Activated CD4-positive, alpha-beta T cell treated with anti-CD3 and anti-CD28 coated beads, Interleukin-2, amount 10 ng/mL, durations not matched to agents 24 days and 14 days (primary cell): ENCODE measurements at places on chromosomes 1 and 21.

DNA sequence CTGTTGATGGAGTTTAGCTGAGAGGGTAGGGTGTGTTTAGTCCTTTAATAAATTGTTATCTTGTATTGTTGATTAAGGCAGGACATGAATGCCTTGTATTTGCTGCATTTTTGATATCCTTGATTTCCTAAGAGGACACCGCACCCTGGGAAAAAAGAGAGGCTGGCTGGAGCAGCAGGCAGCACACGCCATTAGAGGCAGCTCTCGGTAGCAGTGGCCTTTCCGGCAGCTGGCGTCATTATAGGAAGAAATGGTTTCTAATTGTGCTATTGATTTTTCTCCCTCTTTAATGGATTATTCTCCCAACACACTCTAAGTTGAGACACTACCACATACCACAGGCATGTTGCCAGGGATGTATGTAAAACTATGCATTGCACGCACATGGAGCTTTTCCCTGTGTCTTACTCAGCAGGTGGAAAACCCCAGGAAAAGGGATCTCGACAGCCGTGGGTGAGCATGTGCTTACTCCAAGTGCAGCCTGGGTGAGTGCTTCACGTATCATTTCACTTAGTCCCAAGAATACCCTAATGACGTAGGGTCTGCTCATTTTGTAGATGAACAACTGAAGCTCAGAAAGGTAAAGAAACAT, 440.4 kb upstream of the RUNX1 start:
- H3K4me1 ChIP-seq: no peaks in the 10 kb centered on the region
- no peak overlapping the region for H3K27ac ChIP-seq

DNA sequence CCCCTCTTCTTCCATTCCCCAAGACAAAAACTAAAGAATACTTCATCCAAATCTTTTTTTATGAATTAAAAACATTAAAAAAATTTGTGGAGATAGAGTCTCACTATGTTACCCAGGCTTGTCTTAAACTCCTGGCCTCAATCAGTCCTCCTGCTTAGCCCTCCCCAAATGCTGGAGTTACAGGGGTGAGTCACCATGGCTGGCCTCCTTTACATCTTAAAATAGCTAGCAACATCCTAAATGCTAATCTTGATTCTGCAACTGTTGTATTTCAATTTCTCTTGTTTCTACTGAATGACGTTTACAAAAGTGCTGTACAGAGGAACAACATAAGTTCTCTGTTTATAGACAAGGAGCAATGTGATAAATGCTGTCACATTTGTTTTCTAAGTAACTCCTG, 483.5 kb downstream of the ADGRL2 start:
- H3K27me3 ChIP-seq: no peaks in the 10 kb centered on the region
- H3K36me3 ChIP-seq: no peaks in the 10 kb centered on the region
- no peaks in the 10 kb centered on the region for H3K4me1 ChIP-seq
- no peak overlapping the region for H3K4me3 ChIP-seq
- no peak overlapping the region for H3K27ac ChIP-seq
- no peak for DNase-seq

GRCh38 chr1:108556066-108556465, 3.8 kb upstream of the EEIG2 start:
- no peak for DNase-seq
- no peaks in the 10 kb centered on the region for H3K36me3 ChIP-seq
- H3K4me1 ChIP-seq: peaks cover 13% of the 10 kb centered on the region

DNA sequence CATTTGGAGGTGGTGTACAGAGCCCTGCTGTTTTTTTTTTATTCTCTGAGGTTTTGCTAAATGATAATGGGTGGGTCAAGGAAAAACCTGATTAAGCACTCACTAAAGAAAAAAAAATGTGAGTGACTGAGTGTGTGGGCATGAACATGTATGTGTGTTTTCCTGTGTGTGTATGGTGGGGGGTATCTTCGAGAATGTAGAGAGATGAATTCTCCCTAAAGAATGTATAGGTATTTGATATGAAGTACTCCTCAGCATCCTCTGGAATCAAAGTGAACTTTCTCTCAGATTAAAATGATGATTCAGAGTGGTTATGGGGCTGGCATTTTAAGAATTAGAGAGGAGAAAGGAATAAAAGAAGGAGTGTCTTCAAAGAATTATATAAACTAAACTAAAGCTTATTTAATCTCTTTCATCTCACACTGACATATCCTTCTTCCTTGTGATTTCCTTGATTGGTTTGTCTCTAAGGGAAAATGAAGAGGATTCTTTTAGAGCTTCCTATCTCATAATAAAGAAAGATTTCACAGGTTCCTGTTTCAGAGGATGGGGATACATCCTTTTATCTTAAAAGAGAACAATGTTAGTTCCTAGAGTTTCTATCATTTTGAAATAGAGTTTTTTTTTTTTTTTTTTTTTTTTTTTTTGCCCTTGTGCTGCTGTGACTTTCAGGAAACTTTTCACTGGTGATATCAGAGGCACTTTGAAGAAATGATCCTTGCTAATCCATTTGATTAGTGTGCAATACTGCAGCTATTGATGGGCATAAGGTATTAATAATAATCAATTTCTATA, 23.9 kb downstream of the S1PR1 start:
- no peaks in the 10 kb centered on the region for H3K27me3 ChIP-seq
- peak overlapping the region; percentile 61 for H3K27ac ChIP-seq
- no peaks in the 10 kb centered on the region for H3K36me3 ChIP-seq
- H3K4me3 ChIP-seq: peak overlapping the region; percentile 24

- no peak overlapping the region for H3K4me3 ChIP-seq
- H3K36me3 ChIP-seq: peaks cover 5% of the 10 kb centered on the region
- no peak for DNase-seq
- H3K27ac ChIP-seq: no peak overlapping the region
- H3K27me3 ChIP-seq: no peaks in the 10 kb centered on the region
These were observed 189.7 kb downstream of the TOMM20 start for GRCh38 chr1:234938924-234939323.

- no peak overlapping the region for H3K4me3 ChIP-seq
- DNase-seq: no peak
- H3K27ac ChIP-seq: no peak overlapping the region
These were observed 8.9 kb downstream of the MTF1 start for GRCh38 chr1:37850352-37850955.

DNA sequence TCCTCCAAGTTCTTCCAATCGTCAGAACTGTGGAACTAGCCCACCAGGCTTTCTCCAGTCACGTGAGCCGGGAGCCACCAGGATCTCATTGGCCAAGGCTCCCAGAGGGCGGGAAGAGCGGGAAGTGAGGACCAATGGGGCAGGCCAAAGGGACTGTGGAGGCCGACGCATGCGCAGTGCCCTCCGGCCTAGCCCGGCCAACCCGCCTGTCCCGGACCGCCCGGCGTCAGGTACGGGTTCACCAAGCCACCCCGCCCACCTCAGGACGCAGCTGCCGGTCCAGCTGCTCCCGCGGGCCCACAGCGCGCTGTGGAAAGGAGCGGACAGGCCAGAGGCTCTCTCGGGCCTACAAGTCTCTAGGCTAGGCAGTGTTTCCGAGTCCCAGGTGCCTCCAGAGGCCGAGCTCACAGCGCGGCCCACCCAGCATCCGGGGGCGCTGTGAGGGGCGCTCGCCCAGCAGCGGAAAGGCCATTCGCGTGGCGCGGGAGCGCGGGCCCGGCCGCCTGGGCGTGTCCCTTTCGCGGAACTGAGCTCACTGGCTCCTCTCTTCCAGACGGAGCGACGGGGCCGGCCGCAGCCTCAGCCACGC, 10.9 kb downstream of the OR14I1 start:
- no peak for DNase-seq
- peaks cover 4% of the 10 kb centered on the region for H3K4me1 ChIP-seq
- H3K36me3 ChIP-seq: no peaks in the 10 kb centered on the region
- H3K27me3 ChIP-seq: no peaks in the 10 kb centered on the region
- no peak overlapping the region for H3K4me3 ChIP-seq

DNA sequence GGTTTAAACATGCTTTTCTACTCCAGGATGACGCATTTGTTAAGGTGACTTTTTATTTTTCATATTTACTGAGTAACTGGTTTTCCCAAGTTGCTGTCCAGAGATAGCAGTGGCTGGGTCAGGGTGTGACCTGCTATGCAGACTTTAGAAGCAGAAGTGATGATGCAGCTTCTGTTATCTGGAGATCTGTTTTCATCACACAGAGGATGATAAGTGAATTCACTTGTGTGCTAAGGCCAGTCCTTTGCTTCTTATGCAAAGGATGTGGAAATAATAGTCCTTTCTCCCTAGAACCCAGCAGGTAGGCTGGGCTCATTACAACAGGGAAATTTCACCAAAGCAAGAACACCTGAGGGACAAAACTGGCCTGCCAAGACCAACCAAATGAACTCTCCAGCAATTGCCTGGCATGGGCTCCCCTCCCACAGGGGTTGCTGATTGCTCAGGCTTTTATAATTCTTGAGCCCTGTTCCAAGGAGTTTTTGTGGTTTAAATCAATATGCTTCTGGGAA, 97.8 kb upstream of the LPGAT1 start:
- H3K27me3 ChIP-seq: peaks cover 16% of the 10 kb centered on the region
- no peak for DNase-seq
- H3K36me3 ChIP-seq: no peaks in the 10 kb centered on the region
- H3K4me1 ChIP-seq: peaks cover 6% of the 10 kb centered on the region

- no peaks in the 10 kb centered on the region for H3K4me1 ChIP-seq
- no peaks in the 10 kb centered on the region for H3K36me3 ChIP-seq
- no peak overlapping the region for H3K4me3 ChIP-seq
- H3K27ac ChIP-seq: no peak overlapping the region
- no peak for DNase-seq
These were observed 60.0 kb upstream of the GRIK3 start for GRCh38 chr1:37094302-37094701.

DNA sequence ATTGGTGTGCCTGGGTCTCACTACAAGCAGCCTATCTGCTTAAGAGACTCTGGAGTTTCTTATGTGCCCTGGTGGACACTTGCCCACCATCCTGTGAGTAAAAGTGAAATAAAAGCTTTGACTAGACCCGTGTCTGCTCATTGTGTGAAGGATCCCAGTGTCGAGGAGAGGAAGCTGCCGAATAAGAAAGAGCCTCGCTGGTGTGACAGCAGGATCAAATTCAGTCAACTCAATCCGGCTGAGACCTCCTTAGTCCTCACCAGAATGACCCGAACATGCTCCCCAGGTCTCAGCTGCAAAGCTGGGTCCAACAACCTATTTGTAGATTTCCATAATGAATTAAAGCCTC, 14.8 kb downstream of the CD2 start:
- peak overlapping the region; percentile 98 for H3K4me3 ChIP-seq
- H3K36me3 ChIP-seq: peaks cover 79% of the 10 kb centered on the region
- peaks cover 87% of the 10 kb centered on the region for H3K4me1 ChIP-seq
- no peaks in the 10 kb centered on the region for H3K27me3 ChIP-seq

DNA sequence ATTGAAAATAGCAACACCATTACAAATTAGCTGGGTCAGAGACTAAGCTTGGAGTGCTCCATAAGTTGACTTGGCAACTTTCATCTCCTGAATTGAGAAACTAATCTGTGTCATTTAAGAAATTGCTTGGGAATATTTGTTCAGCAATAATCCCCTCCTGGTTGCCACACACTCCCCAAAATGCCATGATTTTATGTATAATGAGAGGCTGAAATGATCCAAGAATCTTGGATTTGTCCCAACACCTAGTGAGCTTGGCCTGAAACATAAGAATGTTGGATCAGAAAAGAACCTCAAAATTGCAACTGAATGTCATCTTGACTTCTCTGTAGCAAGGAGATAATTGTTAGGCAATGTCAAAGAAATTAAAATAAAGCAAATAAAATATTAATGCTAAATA, 805.9 kb upstream of the ADAMTS5 start:
- no peaks in the 10 kb centered on the region for H3K27me3 ChIP-seq
- no peaks in the 10 kb centered on the region for H3K4me1 ChIP-seq
- no peaks in the 10 kb centered on the region for H3K36me3 ChIP-seq
- no peak for DNase-seq
- no peak overlapping the region for H3K4me3 ChIP-seq

- peak; percentile 3 for DNase-seq
- H3K27ac ChIP-seq: no peak overlapping the region
- peaks cover 27% of the 10 kb centered on the region for H3K27me3 ChIP-seq
- H3K4me1 ChIP-seq: no peaks in the 10 kb centered on the region
- no peak overlapping the region for H3K4me3 ChIP-seq
- no peaks in the 10 kb centered on the region for H3K36me3 ChIP-seq
These were observed 46.9 kb downstream of the CR1L start for GRCh38 chr1:207691841-207692240.

GRCh38 chr1:108009603-108010195, 44.7 kb upstream of the VAV3 start:
- H3K4me1 ChIP-seq: no peaks in the 10 kb centered on the region
- H3K27ac ChIP-seq: no peak overlapping the region
- H3K27me3 ChIP-seq: no peaks in the 10 kb centered on the region
- H3K4me3 ChIP-seq: no peak overlapping the region
- no peak for DNase-seq

DNA sequence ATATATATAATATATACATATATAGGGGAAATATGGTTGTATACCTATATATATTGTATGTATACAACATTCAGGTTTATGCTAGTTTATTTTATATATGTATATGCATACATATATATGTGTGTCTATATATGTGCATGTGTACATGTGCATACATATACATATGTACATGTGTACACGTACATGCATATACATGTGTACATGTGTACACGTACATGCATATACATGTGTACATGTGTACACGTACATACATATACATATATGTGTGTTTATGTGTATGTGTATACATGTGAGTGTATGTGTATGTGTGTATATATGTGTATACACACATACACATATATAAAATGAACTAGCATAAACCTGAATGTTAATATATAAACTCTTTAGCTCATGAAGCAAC, 220.9 kb downstream of the FAF1 start:
- no peak overlapping the region for H3K27ac ChIP-seq
- no peaks in the 10 kb centered on the region for H3K27me3 ChIP-seq
- no peak overlapping the region for H3K4me3 ChIP-seq
- peaks cover under 1% of the 10 kb centered on the region for H3K4me1 ChIP-seq

DNA sequence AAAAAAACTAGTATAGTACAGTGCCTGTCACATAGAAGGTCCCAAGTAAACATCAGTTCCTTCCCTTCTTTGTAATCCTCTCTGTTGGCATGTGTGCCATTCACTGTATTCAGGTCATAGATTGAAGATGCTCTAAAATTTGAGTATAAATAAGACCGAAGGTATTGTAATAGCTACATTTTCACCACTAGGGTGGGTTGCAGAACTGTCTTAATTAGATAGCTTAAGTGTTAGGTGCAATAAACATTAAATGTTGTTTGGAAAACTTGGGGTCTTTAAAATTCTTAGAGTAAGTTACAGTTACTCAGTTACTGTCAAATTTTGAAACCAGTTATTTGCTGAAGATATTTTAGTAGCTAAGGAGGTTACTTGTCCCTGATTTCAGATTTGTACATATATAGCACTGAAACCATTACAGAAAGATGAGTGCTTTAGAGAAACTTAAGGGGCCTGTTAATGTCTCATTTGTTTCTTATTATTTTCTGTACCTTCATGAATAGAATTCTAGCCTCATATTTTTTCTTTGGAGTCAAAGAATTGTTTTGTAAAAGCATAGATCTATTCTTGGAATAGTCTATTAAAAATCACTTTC, 24.3 kb downstream of the PER3 start:
- no peaks in the 10 kb centered on the region for H3K27me3 ChIP-seq
- no peak overlapping the region for H3K4me3 ChIP-seq
- no peaks in the 10 kb centered on the region for H3K4me1 ChIP-seq
- no peak overlapping the region for H3K27ac ChIP-seq
- peaks cover 6% of the 10 kb centered on the region for H3K36me3 ChIP-seq

- H3K4me3 ChIP-seq: no peak overlapping the region
- H3K27ac ChIP-seq: no peak overlapping the region
- H3K4me1 ChIP-seq: peaks cover 2% of the 10 kb centered on the region
- H3K36me3 ChIP-seq: no peaks in the 10 kb centered on the region
- no peak for DNase-seq
These were observed 6.0 kb upstream of the STMN1 start for GRCh38 chr1:25912076-25912831.

GRCh38 chr1:86018283-86018923, 138.2 kb downstream of the COL24A1 start:
- no peak overlapping the region for H3K27ac ChIP-seq
- DNase-seq: peak; percentile 62
- H3K36me3 ChIP-seq: no peaks in the 10 kb centered on the region
- no peaks in the 10 kb centered on the region for H3K27me3 ChIP-seq
- H3K4me3 ChIP-seq: no peak overlapping the region
- H3K4me1 ChIP-seq: no peaks in the 10 kb centered on the region
